Fibroblast of skin of back (primary cell): ENCODE measurements at places on chromosomes 2 and 18.

DNA sequence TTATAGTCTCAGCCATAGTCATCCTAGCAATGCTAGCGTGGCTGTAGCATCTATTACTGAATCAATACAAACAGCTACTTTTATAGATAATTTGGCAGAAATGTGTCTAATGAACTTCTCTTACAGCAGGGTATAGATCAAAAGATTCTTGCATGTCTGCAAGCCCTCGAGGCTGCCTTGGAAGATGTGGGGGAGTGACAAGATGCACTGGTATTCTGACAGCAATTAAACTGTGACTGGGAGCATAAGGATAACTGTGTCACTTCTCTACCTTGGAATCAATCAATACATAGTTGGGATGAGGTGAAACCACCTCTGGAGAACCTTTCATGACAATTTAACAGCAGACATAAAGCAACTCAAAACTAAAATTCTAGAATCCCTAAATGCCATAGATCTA lies 59.3 kb upstream of the MYO3B start:
- no peak for DNase-seq

DNA sequence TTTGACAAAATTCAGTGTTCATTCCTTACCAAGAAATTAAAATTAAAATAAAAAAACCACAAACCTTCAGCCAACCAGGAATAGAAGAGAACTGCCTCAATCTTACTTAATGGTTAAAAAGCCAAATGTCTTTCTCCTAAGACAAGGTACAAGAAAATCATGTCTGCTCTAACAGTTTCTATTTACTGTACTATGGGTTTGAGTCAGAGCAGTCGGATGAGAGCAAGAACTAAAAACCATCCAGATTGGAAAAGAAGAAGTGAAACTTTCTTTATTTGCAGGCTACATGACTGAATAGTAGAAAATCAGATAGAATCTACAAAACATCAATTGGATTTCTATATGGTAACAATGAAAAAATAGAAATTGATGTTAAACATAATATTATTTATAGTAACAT lies 555.5 kb upstream of the TNP1 start:
- no peak for DNase-seq

DNA sequence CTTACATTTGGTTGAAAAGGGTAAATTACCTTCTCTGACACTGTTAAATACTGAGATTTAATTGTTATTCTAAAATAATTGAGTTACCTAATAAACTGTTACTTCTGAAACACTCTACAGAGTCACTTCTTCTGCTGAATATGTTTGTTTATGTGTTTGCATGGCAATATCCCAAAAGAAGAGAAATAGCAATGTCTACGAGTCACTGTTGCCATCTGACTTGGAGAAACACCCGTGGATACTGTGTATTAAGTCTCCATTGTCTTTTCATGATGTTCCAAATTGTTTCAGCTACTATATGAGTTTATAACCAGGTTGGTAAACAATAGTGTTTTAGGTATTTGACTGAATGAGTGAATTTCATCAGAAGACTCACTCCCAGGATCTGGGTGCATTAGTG lies 754.2 kb upstream of the ID2 start:
- DNase-seq: no peak

DNA sequence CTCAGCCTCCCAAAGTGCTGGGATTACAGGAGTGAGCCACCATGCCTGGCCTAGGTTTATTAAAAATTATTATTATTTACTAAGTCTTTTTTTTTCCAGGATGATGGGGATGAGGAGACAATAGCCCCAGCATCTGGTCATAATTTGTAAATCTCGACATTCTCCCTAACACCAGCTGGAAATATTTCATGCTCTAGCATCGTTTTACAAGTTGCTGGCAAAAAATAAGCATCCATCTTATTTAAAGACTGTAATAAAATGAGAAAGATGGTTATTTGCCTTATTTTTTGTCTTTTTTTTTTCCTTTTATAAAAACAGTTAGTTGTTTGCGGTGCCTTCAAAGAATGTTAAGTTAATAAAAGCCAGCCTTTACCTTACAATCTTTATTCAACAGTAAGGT lies 56.7 kb downstream of the SF3B1 start:
- no peak for DNase-seq

DNA sequence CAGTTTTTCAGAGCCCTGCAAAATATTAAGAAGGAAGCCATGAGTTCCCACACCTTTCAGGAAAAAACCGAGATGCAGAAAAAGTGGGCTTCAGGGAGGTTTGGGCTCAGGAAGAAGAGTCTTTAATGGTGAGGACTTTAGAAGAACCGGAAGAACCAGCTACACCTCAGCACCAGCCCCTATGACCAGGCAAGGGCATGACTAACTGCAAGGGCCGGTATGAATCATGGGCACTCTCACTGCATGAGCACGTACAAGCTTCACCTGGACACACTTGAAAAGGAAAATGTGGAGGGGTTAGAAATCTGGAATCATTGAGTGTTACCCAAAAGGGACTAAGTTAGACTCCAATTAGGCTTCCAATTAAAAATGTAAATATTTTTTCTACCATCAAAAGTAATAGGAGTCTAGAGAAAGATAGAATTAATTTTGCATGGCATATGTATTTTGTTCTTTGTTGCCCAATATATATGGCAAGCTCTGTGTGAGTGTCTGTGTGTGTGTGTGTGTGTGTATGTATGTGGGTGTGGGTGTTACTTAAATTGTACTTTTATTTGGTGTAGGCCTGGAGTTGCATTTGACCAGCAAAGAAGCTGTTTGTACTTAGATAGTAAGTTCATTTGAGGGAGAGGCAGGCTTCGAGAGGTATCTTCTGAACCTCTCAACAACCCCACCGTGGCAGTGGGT lies 66.5 kb upstream of the THUMPD2 start:
- DNase-seq: no peak
